ENCODE measurements at places on chromosomes 16 and 17.
A peak's percentile ranks its signal among the peaks of the same experiment; 100 is the strongest.

- DNase-seq, result no peak
These were observed 120.3 kb downstream of the ANKRD11 start for GRCh38 chr16:89370081-89370511.

DNA sequence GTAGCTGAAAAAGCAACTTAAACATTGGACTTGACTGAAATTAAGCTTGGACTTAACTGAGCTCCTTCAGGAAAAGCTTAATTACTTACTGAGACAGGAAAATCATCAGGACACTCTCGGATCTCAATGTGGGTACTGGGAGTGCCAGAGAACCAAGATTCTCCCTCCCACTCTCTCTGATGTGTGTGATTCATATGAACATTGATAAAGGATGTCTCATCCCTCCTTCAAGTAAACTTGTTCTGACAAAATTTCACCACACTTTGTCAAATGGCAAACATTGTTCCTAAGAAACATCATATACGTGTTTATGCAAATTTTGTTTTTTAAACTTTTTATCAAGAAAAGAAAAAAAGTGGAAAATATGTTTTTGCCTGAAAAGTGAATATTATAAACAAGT lies 4.1 kb upstream of the SLFN5 start:
- no peak for DNase-seq

GRCh38 chr17:17938388-17939107 lies 33.7 kb downstream of the TOM1L2 start:
- no peak for DNase-seq

DNA sequence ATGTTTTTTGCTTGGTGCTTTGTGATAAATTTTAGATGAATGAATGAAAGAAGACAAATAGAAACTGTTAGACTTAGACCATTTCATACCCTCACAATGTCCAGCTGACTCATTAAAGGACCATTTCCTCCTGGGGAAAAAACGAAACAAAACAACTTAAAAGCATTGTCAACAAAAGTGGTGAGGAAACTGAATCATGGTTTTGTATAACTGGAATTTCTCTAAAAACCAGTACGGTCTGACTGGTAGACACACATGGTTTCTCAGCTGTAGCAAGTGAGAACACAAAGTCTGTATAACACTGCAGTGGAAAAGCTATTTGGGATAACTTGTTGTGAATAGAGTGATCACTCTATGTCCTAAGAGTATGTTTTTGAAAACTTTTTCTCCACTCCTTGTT lies 5.3 kb upstream of the DDX52 start:
- DNase-seq, result no peak

DNA sequence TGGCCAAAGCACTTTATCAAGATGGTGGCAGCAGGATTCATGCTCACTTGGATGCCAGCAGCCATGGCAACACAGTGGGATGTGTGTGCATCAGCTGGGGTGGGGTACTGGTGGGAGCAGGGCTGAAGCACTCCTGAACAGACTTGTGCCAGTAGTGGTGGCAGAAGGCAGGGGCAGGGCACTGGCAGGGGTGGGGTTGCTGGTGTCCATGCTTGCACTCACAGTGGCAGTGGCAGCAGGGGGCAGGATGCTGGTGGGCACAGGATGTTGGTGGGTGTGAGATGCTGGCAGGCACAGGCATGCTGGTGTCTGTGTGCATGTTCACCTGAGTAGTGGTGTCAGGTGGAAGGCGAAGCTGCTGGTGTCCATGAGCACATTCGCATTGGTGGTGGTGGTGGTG lies 161.0 kb upstream of the PMFBP1 start:
- no peak for DNase-seq

- no peak for DNase-seq
These were observed 15.5 kb downstream of the ZNHIT3 start for GRCh38 chr17:36501963-36502362.

GRCh38 chr17:58335061-58335731 lies 6.6 kb upstream of the TSPOAP1 start:
- DNase-seq, result no peak

- DNase-seq, result no peak
These were observed 27.4 kb downstream of the USP43 start for GRCh38 chr17:9672691-9673090.

DNA sequence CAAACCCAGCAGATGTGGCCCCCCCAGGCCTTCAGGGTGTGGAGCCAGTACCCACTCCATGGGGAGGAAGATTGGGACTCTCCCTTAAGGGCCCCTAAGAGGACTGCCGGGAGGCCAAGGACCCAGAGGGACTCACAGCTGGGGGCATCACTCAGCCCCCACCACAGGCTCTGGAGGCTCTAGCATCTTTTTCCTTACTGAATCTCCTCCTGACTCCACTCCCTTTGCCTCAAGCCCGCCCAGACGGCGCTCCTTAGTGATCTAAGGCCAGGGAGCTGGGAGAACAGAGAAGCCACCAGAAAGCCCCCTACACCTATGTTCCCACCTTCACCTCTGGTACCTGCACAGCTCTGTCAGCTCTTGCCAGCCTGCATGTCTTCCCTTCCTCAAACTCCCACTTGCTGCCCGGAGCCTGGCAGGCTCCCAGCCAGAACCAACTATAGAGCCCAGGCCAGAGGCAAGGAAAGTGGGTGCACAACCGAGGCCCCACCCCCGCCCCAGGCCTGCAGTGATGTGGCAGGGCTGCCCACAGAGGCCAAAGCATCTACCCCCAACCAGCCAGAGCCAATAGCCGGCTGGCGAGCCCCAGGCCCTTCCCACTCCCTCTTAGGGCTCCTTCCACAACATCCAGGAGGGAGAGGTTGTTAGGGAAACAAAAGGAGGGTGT lies 22.3 kb upstream of the MPO start:
- DNase-seq, result no peak

GRCh38 chr16:22239131-22239805 lies 33.2 kb downstream of the EEF2K start:
- DNase-seq, result no peak

GRCh38 chr17:49915670-49916069 lies 53.3 kb upstream of the DLX4 start:
- no peak for DNase-seq

DNA sequence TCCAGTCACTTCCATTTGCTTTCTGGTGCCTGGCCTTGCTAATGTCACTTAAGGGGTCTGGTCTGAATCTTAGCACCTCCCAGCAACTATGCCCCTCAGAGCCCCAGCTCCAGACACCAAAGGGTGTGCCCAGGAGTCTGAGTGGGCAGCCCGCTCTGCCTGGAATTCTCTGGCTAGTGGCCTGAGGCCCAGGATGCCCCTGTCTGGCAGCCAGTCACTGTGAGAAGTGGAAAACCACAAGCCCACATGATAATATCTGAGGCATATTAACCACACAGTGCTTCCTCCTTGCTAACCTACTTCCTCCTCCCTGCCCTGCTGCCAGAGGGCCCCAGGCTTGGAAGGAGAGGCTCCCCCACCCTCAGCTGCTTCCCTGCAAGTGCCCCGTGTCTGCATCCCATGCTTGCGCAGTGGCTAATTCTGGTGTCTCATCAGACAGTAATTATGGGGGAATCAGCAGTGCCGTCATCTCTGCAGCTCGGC lies 14.0 kb downstream of the SRCIN1 start:
- no peak for DNase-seq

DNA sequence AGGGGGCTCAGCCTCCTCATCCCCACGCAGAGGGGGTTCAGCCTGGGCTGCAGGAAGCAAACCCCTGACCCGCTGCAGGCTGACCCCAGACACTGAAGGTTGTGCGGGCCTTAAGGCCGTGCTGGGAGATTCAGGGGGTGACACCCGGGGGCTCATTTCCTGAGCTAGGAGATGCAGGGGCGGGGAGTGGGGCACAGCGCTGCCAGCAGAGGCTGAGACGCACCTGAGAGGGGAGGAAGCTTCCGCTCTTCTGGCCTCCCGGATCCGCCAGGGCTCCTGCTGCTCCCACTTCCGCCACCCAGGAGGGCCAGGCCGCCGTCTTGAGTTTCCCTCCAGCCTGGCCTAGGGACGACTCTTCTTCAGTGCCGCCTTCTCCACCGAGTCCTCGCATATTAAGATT lies 173.2 kb upstream of the FOXF1 start:
- no peak for DNase-seq

GRCh38 chr16:5031601-5032000 lies 2.1 kb downstream of the NAGPA start:
- no peak for DNase-seq

DNA sequence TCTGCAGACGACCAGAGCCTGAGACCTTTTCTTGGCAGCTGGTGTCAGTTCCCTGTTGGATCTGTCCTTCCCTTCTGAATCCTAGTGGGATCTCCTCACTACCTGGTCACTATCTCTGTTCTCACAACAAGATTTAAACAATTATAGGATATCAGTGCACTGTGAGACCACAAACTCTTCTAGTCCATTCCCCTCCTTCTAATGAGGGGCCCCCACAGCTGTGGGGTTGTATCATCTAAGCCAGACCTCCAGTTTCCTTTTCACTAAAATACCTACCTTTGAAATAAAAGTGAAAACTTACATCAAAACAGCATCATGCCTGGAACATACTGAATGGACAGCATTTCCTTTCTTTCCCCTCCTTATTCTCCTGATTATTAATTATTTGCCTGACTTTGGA lies 233.2 kb downstream of the PRKCA start:
- no peak for DNase-seq

DNA sequence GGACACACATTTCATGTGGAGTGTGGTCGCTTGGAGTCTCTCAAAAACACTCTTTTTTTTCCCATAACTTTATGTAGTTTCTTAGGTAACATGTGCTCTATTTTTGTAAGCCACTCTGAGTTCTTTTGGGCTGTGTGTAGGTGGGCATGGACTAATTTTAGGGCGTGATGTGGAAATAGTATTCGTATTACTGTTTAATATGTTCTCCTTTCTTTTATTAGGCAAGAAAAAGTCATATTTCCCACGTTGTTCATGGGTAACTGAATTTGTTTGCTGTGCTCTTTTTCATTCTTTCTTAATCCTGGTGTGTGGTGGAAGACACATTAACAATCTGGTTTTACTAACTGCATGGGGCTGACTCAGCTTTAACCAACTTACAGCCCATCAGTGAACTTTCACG lies 27.4 kb downstream of the NDEL1 start:
- DNase-seq, result no peak

- no peak for DNase-seq
These were observed 95.5 kb downstream of the CHD9NB start for GRCh38 chr16:52957199-52957598.

- DNase-seq, result no peak
These were observed 21.1 kb downstream of the RARA start for GRCh38 chr17:40329839-40330794.

- peak; percentile 59 for DNase-seq
These were observed 333 bp downstream of the MAFG start for GRCh38 chr17:81927152-81927652.

- DNase-seq, result no peak
These were observed 118.9 kb upstream of the PIRT start for GRCh38 chr17:10956821-10957220.

GRCh38 chr17:68706356-68706920 lies 105.3 kb upstream of the FAM20A start:
- no peak for DNase-seq

All from CD8-positive, alpha-beta T cell (primary cell).